ENCODE measurements at places on chromosomes 5 and 9. TPM values are rescaled to one million over a fixed set of nuclear protein-coding genes. Genes with fewer than 3 reads are reported as not detected.

DNA sequence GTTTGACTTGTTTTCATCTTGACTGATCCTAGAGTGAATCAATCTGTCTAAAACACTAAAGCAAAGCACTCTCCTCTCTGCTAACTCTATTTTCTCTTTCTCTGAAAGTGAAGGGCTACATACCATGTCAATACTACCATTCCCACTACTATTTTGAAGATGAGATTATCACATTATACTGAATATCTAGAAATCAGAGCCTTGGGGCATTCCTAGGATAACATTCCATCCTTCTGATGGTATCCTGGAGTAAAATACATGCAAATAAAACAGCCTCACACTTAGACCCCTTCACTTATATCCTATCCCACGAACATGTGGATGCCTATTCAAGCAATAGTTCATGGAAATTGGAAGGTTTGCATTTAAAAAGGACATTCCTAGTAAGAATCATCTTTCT is 309.3 kb upstream of the ACTBL2 start:
- DNase-seq, result no peak

DNA sequence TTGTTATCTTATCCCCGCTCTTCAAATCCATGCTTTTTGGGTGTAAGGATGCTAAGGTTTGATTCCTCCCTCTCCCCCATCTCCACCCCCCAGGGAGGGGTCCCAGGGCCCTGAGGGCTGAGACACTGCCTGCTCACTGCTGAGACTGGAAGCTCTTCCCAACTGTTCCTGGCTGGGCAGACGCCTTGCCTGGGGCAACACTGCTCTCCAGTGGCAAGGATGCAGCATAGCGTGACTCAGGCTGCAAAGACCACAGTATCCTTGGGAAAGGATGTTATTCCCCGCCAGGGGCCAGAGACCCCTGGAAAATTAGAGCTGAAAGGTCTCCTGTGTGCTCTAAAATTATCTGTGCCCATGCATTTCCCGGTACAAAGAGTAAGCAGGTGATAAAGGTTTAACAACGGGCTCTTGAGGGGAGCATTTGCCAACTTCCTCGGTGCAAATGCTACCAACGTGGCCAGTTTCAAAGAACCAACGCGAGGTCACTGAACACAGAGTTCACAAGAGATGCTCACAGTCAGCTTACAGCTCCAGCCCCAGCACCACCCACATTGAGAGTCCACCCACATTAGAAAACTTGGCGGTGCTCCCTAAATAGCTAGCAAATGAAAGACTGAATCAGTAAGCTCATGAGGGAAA is 271.9 kb downstream of the NSG2 start:
- DNase-seq, result no peak

DNA sequence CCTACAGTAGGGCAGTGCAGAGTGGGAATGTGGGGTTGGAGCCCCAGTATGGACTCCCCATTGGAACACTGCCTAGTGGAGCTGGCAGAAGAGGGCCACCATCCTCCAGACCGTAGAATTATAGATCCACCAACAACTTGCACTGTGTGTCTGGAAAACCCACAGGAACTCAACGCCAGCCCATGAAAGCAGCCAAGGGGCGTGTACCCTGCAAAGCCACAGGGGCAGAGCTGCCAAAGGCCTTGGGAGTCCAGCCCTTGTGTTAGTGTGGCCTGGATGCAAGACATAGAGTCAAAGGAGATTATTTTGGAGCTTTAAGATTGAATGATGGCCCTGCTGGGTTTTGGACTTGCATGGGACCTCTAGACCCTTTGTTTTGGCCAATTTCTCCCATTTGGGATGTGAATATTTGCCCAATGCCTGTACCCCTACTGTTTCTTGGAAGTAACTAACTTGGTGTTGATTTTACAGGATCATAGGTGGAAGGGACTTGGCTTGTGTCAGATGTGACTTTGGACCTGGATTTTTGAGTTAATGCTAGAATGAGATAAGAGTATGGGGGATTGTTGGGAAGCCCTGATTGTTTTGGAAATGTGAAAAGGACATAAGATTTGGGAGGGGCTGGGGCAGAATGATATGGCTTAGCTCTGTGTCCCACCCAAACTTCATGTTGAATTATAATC is 266.8 kb downstream of the SEMA5A start:
- no peak for DNase-seq

DNA sequence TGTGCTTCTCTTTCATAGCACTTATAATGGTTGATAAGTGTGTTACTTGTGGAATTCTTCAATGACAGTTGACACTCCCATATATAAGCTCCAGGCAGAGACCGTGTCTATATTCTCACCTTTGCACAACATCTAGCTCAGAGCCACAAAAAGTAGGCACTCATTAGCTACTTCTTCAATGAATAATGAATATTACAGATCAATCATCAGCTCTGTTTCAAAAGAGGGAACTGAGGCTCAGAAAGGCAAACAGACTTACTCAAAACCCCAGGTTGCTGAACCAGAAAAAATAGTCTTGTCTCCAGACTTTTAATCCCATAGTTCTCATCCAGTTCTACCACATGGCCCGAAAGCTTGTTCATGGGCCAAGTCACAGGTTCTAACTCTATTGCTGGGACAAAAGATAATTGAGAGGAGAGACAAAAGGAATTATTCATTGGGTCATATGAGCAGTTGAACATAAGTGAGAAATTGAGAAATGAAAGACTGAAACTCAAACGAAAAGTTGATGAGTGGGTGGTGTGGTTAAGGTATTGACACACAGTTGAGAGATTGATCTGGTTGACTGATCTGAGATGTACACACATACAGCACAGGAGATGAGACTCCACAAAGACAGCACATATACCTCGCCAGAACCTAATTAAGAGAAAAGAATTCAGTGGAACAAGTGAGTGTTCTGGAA is 381.6 kb downstream of the EFNA5 start:
- no peak for DNase-seq

- DNase-seq, result peak; percentile 38
These were observed 29.0 kb upstream of the CCNG1 start for GRCh38 chr5:163408311-163408923.

- DNase-seq, result peak; percentile 25
These were observed 59.3 kb downstream of the FSTL4 start for GRCh38 chr5:133552925-133553525.

Gene F2R
- total RNA-seq, result 1.9 TPM

Gene CCIN
- 0.22 TPM for total RNA-seq

Measured in CD4-positive, alpha-beta T cell (primary cell).